ENCODE measurements at places on chromosomes 3 and 15.

DNA sequence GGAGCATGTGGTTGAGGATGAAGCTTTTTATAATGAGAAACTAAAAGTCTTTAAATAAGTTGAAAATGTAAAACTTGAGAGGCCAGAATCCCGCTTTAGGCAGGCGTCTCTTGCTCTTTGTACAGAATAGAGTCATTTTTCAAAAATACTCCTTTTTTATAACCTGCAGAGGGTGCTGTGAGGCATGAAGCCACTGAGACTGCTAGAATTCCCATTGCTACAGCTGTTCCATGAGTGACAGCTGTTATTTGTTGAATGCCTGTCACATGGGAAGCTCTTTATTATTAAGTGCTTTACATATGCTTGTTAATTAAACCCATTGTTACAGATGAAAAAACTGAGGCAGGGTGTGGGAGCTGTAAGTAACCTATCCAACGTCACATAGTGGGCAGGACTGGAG, 18.5 kb downstream of the MINAR1 start:
- no peak overlapping the region for H3K4me3 ChIP-seq
- H3K4me1 ChIP-seq, result no peaks in the 10 kb centered on the region
- H3K36me3 ChIP-seq, result no peaks in the 10 kb centered on the region

GRCh38 chr3:153313302-153313965, 151.4 kb downstream of the RAP2B start:
- DNase-seq, result no peak
- H3K4me3 ChIP-seq, result no peak overlapping the region
- H3K27me3 ChIP-seq, result no peaks in the 10 kb centered on the region
- peaks cover 6% of the 10 kb centered on the region for H3K4me1 ChIP-seq

GRCh38 chr3:128517648-128518047, 24.6 kb upstream of the GATA2 start:
- H3K27ac ChIP-seq, result no peak overlapping the region
- DNase-seq, result no peak
- H3K36me3 ChIP-seq, result no peaks in the 10 kb centered on the region
- H3K4me3 ChIP-seq, result no peak overlapping the region

- no peaks in the 10 kb centered on the region for H3K27me3 ChIP-seq
- no peaks in the 10 kb centered on the region for H3K4me1 ChIP-seq
- no peak for DNase-seq
- no peak overlapping the region for H3K4me3 ChIP-seq
- H3K27ac ChIP-seq, result no peak overlapping the region
- H3K36me3 ChIP-seq, result no peaks in the 10 kb centered on the region
Measured at GRCh38 chr3:39346785-39347585, 17.5 kb downstream of the CCR8 start.
